CD8-positive, alpha-beta T cell (primary cell): ENCODE measurements at places on chromosomes 5 and 9.

DNA sequence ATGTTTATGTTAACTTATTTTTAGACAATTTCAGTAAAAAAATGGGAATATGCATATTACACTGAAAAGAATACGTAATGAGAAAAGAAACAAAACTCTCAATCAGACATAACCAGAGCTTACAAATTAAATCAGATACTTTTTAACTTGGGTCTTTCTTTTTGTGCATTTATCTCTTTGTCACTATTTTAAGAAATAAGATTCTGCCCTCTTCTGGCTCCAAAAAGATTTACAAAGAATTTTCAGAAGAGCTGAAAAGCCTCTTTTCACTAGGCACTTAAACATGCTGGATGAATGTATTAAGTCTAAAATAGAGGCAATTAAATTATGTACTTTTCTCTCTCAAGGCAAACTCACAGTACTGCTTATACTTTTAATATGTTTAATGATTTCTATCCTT lies 55.5 kb downstream of the CEP120 start:
- DNase-seq: no peak

DNA sequence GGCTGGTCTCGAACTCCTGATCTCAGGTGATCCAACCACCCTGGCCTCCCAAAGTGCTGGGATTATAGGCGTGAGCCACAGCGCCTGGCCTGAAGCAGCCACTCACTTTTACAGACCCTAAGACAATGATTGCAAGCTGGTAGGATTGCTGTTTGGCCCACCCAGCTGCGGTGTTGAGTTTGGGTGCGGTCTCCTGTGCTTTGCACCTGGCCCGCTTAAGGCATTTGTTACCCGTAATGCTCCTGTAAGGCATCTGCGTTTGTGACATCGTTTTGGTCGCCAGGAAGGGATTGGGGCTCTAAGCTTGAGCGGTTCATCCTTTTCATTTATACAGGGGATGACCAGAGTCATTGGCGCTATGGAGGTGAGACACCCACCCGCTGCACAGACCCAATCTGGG lies 1.5 kb downstream of the CA9 start:
- no peak for DNase-seq

DNA sequence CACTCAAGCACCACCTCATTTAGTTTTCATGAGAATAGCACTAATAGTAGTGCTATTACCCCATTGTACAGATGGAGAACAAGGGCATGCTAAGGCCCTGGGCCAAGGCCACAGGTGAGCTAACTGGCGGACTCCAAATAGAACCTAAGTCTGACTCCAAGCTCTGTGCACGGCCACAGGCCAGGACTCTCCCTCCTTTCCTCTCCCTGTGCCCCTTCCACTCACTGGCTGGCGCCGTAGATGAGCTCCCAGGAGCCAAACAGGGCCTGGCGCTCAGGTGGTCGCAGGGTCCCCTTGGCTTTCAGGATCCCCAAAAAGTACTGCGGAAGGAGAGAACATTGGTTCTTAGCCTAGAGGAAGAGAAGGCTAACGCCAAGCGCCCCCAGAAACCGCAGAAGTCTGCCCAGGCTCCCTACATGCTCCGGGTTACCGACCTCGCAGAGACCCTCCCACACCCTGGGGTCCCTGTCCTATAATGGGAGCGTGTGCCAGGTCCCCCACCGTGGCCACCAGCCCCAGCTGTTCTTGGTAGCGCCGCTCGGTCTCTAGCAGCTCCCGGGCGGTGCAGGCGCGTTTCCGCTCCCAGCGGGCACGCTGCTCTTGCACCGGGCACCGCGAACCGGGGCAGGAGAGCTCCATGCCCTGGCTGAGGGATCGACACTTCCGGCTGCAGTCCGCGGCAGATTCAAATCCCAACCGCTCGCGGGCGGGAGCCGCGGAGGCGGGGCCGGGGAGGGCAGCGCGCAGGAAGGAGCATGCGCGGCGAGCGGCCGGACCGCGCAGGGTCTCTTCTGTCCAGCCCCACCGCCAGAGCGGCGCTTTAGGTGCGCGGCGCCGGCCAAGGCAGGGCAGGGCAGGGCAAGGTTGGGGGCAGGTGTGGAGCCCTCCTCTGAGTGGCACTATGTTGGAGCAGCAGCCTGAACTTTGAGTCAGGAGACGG lies at the start of gene ARHGEF39:
Gene ARHGEF39, minus strand, starts transcription at position 665 of the 940 bp plus-strand sequence. Its CDS starts 26 bp downstream, at position 639.
- DNase-seq: peak; percentile 54

- DNase-seq: no peak
These were observed 5.0 kb upstream of the HSPB3 start for GRCh38 chr5:54450542-54450941.

DNA sequence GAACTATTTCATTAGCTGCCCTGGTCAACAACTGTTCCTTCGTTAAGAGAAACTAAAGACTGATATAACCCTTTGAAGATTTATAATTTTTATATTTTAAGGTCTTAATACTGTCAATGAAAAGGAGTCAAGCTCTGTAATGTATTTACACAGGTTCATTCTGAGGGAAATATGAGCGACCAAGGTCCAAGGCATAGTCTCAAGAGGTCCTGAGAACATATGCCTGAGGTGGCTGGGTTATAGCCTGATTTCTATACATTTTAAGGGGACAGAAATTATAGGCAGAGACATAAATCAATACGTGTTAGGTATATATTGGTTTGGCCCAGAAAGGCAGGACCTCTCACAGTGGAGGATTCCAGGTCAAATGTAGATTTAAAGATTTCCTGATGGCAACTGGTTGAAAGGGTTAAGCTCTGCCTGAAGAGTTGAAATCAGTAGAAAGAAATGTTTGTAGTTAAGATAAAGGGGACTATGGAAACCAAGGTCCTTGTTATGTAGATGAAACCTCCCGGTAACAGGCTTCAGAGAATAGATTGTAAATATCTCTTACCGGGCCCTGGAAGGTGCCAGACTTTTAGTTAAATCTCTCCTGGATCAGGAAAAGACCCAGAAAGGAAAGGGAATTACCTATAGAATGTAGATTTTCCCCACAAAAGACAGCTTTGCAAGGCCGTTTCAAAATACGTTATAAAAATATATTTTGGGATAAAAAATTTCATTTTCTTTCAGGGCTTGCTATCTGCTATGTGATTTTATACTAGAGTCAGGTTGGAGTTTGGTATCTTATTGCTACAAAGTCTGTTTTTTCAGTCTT lies 107.3 kb upstream of the PRLR start:
- DNase-seq: no peak

DNA sequence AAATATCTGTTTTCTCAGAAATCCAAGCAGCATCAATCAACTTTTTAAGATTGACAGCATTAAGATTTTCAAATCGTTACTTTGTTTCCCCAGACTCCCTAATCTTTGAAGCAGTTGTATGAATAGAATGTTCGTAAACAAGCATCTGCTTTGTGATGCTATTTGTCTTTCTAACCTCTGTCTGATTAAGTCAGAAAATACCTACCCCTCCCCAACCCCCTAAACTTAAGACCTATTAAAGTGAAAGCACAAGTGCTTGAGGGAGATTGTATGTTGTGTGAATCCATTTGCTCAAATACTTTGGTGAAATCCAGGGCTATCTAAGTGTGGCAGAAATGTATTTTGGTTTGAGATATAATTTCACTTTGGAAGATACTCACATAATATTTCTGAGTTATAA lies 47.9 kb upstream of the C5orf47 start:
- no peak for DNase-seq

DNA sequence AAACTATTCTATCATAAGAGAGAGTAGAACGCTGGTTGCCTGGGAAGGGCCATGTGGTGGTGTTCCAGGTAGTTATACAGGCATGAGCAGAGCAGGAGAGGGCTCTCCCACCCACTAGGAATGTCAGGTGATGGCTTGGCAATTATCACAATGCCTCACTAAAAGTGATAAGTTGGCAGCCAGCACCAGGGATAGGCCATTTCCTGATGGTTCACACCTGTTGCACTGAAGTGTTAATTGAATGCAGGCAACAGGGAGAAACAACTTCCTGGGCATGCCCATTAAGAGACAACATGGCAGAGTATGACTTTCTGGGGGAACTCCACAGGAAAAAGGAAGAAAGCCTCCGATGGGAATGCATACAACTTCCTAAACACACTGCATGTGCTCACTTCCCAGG lies 593.2 kb downstream of the ELAVL2 start:
- no peak for DNase-seq

DNA sequence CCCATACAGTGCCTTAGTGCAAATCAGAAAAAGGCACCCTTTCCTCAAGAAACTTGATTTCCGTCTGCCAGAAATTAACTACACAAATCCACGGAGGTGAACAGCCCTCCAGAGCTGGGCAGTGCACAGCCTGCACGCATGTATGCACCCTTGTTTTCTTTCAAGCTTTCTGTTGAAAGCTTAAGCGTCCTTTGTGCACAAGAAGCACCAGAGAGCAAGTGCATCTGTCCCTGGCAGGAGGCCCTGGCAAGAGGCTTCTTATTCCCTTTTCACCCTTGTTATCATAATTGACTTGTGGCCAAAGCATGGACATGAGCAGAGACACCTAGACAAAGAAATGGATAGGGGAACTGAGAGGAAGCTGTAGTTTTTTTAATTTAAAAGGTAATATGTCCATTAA lies 47.4 kb upstream of the ATG10 start:
- no peak for DNase-seq

DNA sequence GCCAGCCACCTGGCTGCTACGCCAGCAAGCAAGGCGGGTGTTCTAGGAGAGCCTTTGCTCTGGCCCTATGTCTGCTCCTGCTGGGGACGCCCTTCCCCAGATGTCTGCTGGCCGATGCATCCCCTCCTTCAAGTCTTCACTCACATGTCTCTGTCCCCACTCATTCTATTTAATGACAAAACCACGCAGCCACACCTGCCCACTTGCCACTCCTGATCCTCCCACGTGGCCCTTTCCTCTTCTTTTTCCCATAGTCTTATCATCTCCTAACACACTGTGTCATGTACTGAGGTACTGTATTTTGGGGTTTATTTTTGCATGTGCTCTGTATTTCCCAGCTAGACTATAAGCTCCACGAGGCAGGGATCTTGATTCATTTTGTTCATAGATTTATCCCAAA lies 62.0 kb upstream of the HRH2 start:
- no peak for DNase-seq

- no peak for DNase-seq
These were observed 106.0 kb downstream of the CWC27 start for GRCh38 chr5:64874753-64875152.

GRCh38 chr5:139694556-139695177 lies 46.5 kb downstream of the CXXC5 start:
- DNase-seq: no peak

GRCh38 chr5:174532455-174533453 lies 191.6 kb upstream of the MSX2 start:
- no peak for DNase-seq

- no peak for DNase-seq
These were observed 53.4 kb downstream of the ROR2 start for GRCh38 chr9:91896513-91897121.

DNA sequence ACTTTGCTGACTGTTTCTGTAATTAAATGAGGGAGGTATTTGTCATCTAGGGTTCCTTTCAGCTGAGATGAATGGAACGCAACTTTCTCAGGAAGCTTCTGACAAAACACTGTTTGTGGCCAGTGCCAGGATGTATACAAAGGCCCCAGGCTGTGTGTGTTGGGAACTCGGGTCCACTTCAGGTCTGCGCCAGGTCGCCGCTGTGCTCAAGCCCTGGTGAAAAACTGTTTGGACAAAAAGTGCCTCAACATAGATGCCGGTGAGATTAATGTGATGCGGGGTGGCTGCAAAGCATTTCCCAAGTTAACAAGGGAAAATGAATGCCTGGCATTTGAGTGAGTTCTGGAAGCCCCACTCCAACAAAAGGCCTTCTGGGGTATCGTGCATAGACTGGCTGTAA lies 156.4 kb downstream of the GABBR2 start:
- DNase-seq: no peak

- DNase-seq: no peak
These were observed 521.3 kb upstream of the ZNF608 start for GRCh38 chr5:125267636-125268248.

GRCh38 chr9:95096807-95097206 lies 220.7 kb downstream of the FANCC start:
- no peak for DNase-seq

- no peak for DNase-seq
These were observed 33.7 kb downstream of the ADAMTSL2 start for GRCh38 chr9:133568186-133568585.

DNA sequence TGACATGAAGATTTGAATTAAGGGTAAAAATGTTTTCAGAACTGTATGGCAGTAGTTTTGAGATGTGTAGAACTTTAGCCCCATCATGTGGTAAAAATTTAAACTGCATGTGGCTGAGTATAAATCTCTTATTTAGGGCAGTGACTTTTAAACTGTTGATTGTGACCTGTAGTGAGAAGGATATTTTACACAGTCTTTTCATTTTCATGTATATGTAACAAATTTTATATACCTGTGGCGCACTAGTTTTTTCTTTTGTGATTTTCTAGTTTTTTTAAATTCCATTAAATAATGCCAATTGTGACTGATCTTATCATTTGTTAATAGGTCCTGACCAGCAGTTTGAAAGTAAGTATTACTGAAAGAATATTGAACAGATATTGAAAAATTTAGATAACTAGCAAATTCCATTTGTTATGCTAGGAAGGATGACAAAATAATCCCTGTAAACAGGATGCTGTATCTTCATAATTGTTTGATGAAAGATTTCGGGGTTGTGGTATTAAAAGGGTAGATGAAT lies 47.2 kb downstream of the GPBP1 start:
- DNase-seq: no peak

- DNase-seq: no peak
These were observed 283.4 kb downstream of the NFIB start for GRCh38 chr9:14030375-14031059.

DNA sequence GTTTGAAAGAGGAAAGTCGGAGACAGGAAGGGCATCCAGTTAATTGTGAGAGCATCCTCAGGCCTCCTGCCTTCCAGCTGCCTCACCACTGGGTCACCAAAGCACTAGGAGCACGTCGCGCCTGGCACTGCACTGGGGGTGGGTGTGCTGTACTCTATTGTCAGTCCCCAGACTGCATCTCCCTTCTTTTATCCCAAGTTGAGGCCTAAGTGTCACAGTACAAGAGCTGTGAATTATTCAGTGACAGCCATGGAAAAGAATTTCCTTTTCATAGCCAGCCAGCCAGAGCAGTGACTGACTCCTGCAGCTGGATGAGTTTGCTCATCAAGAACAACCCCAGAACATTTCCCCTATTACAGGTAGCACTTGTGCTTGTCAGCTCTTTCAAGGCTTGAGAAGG lies 16.3 kb downstream of the CLTA start:
- no peak for DNase-seq

DNA sequence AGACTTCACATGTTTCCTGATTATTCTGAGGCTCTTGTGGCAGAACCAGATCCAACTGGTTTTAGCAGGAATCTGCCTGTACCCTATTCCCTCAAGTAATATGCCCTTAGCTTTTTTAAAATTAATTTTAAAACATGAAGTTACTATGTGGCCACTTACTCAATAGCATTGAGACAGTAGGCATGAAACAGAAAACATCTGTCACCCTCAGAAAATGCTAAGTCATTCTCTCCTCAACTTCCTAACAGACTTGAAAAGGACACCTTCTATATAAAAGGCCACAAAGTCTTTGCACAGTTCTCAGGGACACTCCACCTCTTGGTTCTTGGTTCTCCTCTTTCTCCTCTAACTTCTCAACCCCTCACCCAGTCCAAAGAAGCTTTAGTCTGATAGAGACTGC lies 277.8 kb downstream of the RAB3C start:
- DNase-seq: no peak

GRCh38 chr5:127440831-127441230 lies 76.6 kb upstream of the PRRC1 start:
- no peak for DNase-seq
